ENCODE measurements at places on chromosomes 5 and 9.

DNA sequence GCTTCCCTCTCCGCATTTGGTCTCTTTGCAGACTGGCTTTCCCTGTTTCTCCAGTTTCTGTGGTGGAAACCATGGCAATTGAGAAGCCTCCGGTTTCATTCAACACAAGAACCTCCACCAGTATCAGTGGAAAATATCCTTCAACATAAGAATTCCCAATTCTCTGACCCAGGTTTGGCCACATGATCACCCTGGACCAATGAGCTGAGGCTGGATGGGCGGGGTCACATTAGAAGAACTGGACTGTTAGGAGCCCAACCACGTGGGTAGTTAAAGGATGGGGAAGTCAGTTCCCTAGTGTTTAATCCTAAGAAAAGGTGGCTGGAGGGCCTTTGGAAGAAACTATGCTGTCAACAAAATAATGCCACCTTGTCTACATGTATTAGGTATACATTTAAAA is 336.3 kb downstream of the DMRT2 start:
- DNase-seq: no peak

- DNase-seq: no peak
Observed at GRCh38 chr5:73321757-73322436, 126.7 kb downstream of the FOXD1 start.

DNA sequence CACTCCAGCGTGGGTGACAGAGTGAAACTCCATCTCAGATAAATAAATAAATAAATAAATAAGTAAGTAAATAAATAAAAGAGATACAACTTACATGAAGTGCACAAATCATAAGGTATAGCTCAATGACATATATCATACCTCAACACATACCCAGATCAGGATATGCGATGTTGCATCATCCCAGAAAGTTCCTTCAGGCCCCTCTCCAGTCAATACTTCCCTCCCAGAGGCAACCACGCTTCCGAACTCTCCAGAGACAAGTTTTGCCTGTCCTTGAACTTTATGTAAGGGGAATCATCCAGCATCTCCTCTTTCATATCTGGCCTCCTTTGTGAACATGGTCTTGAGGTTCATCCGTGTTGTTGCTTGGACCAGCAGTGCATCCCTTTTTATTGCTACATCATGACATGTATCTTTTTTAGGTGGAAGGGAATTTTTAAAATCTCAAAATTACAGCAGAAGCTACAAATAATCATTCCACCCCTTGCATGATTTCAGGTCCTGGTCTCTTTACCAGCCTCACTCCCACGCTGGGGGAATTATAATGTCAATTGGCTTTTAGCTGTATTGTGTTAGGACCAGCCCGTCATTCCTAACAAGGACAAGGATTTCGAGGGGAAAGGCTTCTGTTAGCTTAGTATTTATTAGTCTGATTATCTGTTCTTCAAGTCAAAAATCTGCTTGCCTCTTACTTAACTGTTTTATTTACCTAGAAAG is 32.9 kb upstream of the AOPEP start:
- no peak for DNase-seq

GRCh38 chr9:32550150-32550561 is 2.0 kb upstream of the SMIM27 start:
- DNase-seq: no peak

GRCh38 chr5:176735383-176736265 is 74.7 kb upstream of the UNC5A start:
- DNase-seq: no peak

GRCh38 chr5:138655530-138656190 is 80.5 kb upstream of the HSPA9 start:
- DNase-seq: no peak

DNA sequence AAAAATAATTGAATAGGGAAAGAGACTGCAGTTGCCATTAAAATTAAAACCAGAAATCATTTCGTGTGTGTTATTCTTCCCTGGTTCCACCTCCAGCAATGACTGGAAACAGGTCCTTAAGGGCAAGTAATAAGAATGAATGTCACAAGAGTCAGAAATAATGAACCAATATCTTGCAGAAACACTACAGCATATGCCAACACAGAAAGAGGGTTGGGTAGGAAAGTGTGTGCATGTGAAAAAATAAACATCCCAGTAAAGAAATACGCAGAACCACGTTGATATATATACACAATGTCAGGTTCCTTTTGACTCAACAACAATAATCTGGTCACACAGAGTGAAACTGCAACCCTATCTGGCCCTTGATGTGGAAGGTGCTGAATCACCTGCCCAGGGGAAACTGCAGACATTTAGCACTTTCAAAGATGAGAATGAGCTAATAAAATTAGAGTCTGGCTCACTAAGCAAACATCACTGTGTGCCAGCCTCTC is 15.0 kb downstream of the HMHB1 start:
- DNase-seq: peak; percentile 32

GRCh38 chr9:68643901-68644809 is 60.9 kb upstream of the PIP5K1B start:
- no peak for DNase-seq

GRCh38 chr5:169923988-169924387 is 56.3 kb downstream of the INSYN2B start:
- no peak for DNase-seq

GRCh38 chr5:115069087-115069968 is 100.4 kb downstream of the TRIM36 start:
- no peak for DNase-seq

DNA sequence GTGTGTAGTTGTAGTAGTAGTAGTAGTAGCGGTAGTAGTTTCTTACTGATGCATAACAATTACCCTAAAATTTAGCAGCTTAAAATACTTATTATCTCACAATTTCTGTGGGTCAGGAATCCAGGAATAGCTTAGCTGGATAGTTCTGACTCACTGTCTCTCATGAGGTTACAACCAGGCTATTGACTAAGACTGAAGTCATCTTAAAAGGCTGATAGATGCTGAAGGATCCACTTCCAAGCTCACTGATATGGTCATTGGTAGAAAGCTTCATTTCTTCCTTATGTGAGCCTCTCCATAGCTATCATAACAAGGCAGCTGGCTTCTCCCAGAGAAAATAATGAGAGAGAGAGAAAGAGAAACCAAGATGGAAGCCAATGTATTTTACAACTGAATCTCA is 147.5 kb upstream of the FBXL17 start:
- DNase-seq: no peak

GRCh38 chr5:121968910-121969607 is 7.3 kb downstream of the SRFBP1 start:
- no peak for DNase-seq

GRCh38 chr9:105148328-105149006 is 96.0 kb upstream of the SLC44A1 start:
- DNase-seq: no peak

Measured in stimulated activated CD8-positive, alpha-beta memory T cell treated with anti-CD3 and anti-CD28 coated beads, Interleukin-7, amount 100 ng/mL, for 48 hours (primary cell).